ENCODE measurements at places on chromosomes 3 and 15.

- no peak for DNase-seq
Observed at GRCh38 chr15:80434926-80435720, 30.9 kb downstream of the ARNT2 start.

- DNase-seq, result no peak
Observed at GRCh38 chr15:72173401-72173800, 24.2 kb downstream of the GRAMD2A start.

GRCh38 chr3:42403737-42404136 is 6.7 kb downstream of the LYZL4 start:
- DNase-seq, result no peak

- DNase-seq, result no peak
Observed at GRCh38 chr3:188691004-188691403, 480.8 kb upstream of the TPRG1 start.

DNA sequence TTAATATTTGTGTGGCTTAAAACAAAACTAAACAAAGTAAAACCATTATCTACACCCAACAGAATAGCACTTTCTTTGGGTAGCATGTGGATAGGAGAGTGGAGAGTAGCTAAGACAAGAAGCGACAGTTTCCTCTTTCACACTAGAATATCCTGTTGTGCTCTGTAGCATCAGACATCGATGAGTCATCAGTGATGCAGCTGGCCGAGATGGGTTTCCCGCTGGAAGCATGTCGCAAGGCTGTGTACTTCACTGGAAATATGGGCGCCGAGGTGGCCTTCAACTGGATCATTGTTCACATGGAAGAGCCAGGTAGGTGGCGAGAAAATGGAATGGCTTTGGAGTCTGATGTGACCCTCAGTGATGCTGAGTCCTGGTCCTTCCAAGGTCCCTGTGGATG is 108.1 kb downstream of the USP13 start:
- DNase-seq, result no peak

GRCh38 chr15:63452552-63453136 is 51.7 kb upstream of the USP3 start:
- DNase-seq, result no peak

- DNase-seq, result peak; percentile 26
Observed at GRCh38 chr15:78739996-78740903, 71.0 kb downstream of the ADAMTS7 start.

GRCh38 chr15:58440158-58440910 is 8.5 kb downstream of the LIPC start:
- DNase-seq, result no peak

DNA sequence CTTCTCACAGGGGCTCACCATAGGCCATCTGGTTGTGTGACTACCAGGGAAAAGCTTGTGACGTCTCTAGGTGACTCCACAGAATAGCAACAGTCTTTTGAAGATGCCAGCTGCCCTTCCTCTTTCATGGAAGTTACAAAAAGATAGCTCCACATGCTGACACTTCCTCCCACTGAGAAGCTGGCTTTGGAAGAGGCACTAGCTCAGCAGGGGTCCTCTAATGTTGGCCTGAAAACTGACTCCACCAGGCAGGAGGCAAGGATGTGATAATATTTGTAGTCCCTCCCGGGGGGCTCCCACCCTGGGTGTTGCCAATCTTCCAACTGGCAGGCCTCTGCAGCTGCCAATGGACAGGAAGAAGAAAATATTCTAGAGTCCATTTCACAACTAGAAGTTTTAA is 343.5 kb downstream of the NEK10 start:
- DNase-seq, result no peak

DNA sequence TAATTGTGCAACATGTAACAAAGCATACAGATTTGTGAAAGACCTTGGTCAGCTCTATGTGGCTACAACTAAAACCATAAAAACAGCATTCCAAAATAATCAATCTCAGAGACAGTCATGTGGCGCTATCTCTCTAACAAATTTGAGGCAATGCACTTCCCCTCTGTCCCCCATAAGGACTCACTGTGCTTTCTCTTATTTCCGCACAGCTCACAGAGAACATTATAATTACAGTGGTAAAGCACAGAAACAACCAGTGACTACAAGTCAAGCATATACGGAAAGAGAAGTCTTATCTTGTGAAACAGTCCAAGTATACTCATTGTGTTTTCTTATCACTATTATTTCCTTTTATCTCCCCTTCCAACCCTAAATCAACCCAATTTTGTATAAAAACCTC is 64.3 kb downstream of the RYK start:
- DNase-seq, result no peak

- DNase-seq, result peak; percentile 37
Observed at GRCh38 chr15:65189102-65189740, 4.1 kb upstream of the CLPX start.

DNA sequence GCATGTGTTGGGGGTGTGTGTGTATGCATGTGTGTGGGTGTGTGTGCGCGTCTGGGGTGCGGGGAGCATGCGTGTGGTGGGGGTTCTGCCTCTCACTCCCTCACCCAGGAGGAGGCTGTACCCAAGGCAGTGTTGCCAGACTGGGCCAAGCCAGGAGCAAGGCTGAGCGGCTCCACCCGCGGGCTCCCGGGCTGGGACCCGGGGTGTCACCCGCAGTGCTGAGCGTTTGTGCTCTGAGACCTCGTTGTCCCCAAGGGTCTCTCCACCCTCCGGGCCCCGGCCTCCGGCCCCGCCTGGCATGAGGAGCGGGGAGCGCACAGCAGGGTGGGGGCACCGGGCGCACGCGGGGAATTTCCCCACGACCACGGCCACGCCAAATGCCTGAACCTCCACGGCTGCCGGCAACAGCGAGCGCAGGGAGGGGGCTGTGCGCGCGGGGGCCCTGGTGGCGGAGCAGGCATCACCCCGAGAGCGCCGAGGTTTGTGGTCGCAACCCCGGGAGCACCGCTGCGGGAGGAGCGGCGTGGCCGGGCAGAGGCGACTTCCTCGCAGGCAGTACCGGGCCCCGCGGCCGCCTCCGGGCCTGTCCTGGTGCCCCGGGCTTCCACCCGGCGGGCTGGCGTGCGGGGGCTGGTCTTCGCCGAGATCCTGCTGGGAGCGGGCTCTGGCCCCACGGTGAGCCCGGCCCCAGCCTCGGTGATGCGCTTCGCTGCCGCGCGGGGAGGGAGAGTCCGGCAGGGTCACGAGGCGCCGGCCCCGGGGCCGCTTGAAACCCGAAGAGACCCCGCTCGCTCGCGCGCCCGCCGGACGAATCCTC is 7.4 kb upstream of the OCA2 start:
- DNase-seq, result peak; percentile 32

DNA sequence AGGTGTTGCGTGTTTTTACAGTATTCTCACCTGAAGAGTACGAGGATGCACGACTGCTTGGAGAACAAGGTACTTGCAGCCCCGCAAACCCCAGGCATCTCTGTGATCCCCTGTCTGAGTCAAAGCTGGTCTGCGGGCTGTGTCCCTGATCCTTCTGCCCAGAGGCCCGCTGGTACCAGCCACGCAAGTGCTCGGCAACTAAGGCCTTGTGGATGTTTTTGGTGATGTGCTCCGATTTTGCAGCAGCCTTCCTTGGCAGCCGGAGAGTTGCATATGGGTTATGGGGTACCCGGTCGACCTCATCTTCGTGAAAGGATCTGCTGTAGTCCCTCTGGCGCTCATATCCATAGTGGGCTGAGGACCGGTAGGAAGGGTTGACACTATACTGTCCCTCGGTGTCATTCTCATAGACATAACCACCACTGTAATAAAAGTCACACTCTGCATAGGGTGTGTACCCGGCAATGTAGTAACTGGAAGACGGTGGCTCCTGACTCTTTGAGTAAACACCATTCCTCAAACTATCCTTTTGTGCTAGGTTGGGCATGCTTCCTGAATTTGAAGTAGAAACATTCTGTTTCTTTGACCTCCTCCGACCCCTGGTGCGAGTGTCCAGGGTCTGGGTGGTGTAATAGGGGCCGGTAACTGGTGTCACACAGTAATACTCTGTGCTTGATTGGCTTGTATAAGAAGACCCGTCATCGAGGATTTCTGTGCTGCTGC is 58.6 kb upstream of the LMOD3 start:
- no peak for DNase-seq

DNA sequence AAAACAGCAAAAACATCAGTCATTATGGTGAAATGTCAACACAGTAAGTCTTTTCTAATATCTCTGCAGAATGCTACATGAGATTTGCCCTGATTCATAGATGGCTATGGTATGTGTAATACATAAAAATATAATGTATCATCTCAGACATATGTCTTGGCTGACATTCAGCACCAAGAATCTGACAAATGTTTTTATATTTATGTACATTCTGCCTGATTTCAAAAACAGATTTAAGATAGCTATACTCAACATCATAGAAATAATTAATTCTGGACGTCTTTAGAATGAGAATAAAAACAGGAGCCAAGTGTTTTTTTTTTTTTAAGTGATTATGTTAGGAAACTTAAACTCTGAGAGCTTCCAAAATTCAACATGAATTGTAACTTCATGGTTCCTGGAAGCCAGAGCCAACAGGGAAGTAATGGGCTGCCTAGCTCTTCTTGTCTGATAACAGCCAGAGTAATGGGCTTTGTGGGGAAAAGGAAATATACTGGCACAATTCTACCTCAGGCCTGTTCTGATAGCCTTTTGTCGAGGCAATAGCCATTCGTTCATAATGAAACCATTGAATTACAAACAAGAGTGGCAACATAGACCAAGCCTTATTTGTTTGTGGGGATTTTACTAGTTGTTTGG is 184.4 kb downstream of the VGLL4 start:
- no peak for DNase-seq

DNA sequence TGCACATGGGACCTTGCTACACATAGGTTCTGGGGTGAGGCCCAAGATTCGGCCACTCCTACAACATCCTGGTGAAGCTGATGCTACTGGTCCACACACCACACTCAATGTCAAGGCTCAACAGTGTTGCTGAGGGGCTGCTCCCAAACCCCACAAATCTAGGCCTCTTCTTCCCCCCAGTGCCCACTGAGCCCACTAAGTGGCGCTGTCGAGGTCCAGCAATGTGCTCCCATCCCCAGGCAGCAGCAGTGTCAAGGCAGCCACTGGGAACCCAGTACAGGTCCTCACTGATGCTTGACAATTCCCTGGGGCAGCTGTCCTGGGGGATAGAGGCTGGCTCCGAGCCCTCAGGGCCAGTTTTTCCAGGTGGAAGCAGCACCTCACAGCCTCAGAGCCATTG is 21.5 kb downstream of the SCN5A start:
- no peak for DNase-seq

- peak; percentile 77 for DNase-seq
Observed at GRCh38 chr3:127547761-127548605, 42.5 kb downstream of the TPRA1 start.

DNA sequence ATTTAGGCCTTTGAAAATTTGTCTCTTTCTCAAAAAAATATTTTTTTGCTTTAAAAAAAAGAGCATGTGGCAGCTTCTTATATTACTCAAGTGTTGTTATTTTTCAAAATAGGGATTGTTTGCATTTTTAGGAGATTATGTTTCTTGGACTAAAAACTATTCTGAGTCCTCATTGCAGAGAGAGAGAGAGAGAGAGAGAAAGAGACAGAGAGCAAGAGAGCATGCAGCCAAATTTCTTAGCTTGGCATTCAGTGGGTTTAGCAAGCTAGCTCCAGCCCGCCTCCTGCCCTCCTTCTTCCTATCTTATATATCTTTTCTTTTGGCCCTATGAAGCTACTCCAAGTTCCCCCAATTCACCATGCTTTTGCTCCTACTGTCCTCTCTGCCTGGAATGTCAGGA is 55.7 kb downstream of the CEMIP start:
- DNase-seq, result no peak

DNA sequence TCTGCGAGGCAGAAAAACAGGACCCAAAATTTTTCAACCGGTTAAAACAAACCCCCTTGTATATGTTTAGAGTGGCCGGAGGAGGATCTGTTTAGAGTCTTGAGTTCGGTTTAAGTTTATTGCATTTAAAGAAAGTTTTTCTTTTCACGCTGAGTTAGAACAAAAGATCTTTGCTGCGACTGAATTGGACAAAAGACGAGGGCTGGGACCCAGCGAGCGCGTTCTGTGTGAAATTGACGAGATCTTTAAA is 9.8 kb downstream of the NR2F2 start:
- DNase-seq, result no peak

DNA sequence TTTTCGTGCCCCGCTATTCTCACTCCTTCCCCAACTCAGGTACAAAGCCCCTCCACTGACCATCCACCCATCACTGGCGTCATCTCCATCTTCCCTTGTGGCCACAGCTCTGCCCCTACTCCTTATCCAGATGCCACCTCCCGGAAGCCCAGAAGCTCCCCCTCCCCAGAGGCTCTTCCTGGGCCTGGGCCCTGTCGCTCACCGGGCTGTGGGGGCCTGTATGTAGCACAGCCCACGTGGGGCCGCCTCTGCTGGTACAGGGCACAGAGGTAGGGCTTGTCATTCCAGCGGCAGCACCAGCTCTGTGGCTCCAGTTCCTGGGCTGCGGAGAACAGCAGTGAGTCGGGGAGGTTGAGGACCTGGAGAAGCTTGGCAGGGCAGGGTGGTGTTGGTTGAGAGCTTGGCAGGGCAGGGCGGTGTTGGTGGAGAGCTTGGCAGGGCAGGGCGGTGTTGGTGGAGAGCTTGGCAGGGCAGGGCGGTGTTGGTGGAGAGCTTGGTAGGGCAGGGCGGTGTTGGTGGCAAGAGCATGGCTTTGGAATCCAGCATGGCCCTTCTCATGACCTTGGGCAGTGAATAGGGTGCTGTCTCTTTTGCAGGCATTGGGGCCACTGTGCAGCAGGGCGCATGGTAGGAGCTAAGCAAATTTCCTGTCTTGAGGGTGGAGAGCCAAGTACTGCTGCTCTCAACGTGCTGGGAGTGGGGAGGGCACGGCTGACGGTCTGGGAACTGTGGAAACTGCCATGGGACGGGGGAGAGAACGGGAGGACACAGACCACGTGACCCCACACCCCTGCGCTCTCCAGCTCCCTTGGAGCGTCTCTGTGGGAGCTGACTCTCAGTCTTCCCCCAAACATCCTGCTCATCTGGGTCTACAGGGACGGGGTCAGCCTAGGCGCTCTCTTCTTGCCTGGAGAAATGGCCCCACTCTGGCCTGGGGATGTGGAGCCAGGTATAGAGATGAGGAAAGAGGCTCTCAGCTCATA is 43.4 kb downstream of the MUC20 start:
- no peak for DNase-seq

DNA sequence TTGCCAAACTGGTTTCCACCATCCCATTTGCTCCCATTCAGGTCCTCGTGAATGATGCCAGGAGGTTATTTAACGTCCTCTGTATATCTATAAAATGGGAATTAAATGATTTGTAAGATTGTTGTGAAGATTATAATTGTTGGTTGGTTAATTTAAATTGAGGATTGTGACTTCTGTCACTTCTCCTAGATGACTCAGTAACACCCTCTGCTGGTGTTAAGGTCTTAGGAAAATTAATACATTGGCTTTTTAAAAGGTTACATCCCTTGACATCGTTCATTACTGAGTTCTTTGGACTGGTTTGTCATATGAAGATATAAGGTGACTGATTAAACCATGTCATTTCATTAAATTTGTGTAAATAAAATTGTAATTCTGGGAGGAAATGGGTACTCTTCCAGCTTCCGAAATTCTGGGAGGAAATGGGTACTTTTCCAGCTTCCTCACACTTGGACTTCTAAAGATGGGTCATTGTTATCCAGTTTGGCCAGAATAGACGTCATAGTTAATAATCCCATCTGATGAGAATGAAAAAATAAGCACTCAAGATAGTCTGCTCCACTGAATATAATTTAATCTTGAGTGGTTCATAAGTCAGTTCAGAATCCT is 33.3 kb upstream of the PAQR5 start:
- DNase-seq, result peak; percentile 34

GRCh38 chr3:55910543-55910942 is 423.4 kb upstream of the WNT5A start:
- DNase-seq, result no peak

- DNase-seq, result no peak
Observed at GRCh38 chr15:84979651-84980050, 2.0 kb upstream of the PDE8A start.

All from CD4-positive, alpha-beta T cell treated with Interleukin-10 for 1 hour (primary cell).